H54 (cell line): ENCODE measurements at places on chromosomes 3 and 15.
A peak's percentile ranks its signal among the peaks of the same experiment; 100 is the strongest.

DNA sequence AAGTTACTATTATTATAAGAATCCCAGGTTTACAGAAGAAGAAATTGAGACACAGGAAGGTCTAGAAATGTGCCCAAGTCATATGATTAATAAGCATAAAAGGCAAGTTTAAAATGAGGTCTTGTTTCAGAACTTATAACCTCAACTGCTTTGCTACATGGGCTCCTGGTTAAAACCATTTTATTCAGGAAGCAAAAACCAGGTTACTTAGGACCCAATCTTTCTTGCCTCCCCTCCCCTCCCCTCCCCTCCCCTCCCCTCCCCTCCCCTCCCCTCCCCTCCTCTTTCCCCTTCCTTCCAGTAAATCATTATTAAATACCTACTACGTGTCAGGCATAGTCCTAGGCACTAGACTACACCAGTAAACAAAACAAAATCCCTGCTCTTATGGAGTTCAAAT lies 93.9 kb downstream of the NAALADL2 start:
- DNase-seq, result no peak

- no peak for DNase-seq
These were observed 47.1 kb downstream of the NPTN start for GRCh38 chr15:73585871-73586654.

- peak; percentile 3 for DNase-seq
These were observed 457.1 kb downstream of the SQOR start for GRCh38 chr15:46091860-46092450.

DNA sequence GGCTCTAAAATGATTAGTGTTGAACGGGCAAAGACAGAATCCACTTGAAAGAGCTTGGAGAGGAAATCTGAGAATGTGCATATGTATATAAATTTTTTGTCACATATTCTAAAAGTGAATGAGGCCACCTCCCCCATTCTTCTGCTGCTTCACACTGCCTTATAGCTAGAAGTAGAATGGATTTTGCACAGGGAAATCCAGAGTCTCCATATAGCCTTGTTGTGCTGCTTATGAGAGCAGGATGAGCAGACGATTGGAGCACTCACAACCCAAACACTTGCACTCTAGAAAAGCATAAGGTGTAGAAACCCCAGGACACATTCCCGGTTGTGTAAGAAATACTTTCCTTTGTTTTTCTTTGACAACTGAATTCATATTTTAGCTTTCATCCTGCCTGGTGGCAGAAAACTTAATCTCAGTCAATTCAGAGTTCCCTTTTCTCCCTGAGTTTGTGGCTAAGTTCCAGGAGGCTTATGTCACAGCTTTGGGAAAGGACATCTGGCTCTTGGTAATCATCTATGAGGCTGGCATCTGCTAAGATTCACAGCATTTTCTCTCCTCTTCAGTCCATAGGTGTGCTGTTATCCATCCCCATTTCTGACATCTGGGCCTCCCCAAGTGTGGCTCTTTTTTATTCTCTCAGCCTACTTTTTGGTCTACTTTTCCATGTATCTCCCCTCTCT lies 188.4 kb upstream of the PFN2 start:
- no peak for DNase-seq
